Cortex of kidney (tissue), 1 donor: ENCODE measurements at places on chromosomes 3 and 15.

- DNase-seq: no peak
Observed at GRCh38 chr3:68988740-68989139, 24.7 kb downstream of the EOGT start.

DNA sequence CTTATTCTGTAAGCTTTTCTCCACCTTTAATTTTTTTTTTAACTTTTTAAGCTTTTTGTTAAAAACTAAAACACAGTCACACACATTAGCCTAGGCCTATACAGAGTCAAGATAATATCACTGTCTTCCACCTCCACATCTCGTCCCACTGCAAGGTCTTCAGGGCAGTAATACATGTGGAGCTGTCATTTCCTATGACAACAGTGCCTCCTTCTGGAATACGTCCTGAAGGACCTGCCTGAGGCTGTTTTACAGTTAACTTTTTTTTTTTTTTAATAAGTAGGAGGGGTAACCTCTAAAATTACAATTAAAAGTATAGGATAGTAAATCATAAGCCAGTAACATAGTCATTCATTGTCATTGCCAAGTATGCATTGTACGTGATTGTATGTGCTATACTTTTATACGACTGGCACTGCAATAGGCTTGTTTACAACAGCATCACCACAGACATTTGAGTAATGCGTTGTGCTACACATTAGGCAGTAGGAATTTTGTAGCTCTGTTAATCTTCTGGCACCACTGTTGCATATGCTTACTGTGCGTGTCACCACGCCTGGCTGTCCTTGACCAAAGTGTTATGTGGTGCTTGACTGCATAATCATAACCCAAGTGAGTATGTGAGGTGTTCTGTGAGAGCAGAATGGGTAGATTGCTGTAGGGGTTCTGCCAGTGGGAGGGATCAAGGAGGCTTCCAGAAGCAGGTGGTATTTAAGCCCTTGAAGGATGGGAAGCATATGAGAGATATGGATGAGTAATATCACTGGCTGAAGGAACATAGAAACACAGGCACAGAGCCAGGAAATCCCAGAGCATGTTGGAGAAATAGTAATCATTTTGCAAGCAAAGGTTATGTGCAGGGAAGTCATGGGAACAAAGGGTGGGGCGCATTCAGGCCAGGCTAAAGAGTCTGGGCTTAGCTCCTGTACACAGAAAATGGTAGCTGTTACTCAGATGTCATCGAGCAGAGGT is 18.3 kb downstream of the FBXO22 start:
- DNase-seq: no peak

- no peak for DNase-seq
Observed at GRCh38 chr3:56806407-56806806, 4.7 kb upstream of the ARHGEF3 start.

DNA sequence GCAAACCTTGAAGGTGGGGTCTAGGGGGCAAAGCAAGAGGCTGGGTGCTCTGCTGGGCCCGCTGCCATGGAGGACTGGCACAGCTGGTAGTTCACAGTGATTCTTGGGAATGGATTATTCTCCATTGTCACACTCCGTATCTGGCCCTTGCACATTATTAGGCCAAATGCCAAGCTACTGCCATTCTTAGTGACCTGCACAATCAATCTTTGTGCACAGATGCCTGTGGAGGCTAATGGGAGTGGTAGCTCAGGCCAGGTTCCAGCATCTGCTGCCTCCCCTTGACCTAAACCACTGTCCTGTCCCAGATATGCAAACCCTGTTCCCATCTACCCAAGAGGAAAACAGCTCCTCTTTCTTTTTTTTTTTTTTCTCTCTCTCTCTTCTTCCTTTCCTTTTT is 67.5 kb downstream of the TIPARP start:
- DNase-seq: no peak

DNA sequence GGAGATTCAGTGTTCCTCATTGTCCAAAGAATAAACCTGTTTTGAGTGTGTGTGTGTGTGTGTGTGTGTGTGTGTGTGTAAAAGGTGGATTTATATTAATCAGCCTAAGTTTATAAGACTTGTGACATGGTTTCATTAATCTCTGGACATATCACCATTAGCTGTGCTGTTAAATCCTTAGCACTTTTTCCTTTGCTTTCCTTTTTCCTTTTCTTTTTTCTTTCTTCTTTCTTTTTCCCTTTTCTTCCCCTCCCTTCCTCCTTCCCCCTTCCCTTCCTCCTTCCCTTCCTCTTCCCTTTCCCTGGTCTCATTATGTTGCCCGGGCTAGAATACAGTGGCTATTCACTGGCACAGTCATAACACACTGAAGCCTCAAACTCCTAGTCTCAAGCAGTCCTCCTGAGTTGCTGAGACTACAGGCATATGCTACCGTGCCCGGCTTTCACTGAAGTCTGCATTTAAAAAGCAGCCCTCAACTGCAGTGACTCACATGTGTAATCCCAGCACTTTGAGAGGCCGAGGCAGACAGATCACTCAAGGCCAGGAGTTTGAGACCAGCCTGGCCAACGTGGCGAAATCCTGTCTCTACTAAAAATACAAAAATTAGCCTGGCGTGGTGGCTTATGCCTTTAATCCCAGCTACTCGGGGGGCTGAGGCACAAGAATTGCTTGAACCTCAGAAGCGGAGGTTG is 28.6 kb upstream of the ITPKA start:
- no peak for DNase-seq

- DNase-seq: no peak
Observed at GRCh38 chr15:68558318-68559305, 20.2 kb upstream of the CORO2B start.

GRCh38 chr3:55159711-55160110 is 231.9 kb upstream of the LRTM1 start:
- DNase-seq: no peak

DNA sequence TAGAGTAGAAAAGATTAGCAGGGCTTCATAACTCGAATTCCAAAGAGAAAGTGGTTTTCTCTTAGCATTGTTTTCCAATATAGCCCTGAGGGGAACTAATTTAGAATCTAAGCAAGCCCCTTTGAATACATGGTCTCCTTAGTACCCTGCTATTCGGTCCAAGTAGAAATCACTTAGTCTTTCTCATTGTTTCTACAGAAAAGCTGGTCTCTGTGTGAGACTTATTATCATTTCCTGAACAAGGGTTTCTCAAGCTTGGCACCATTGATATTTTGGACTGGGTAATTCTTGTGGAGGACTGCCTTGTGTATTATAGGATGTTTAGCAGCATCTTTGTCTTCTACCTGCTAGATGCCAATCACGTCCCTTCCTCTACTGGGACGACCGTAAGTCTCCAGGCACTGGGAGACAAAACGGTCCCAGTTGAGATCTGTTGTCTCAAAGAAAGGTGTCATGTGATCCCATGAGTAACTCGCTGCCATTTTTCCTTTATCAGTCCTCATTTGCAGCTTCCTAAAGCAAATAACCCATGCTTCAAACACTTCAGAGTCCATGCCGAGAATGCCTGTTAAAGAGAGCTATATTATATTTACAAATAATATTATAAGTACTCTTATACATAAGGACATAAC is 230.7 kb upstream of the SLCO3A1 start:
- no peak for DNase-seq

DNA sequence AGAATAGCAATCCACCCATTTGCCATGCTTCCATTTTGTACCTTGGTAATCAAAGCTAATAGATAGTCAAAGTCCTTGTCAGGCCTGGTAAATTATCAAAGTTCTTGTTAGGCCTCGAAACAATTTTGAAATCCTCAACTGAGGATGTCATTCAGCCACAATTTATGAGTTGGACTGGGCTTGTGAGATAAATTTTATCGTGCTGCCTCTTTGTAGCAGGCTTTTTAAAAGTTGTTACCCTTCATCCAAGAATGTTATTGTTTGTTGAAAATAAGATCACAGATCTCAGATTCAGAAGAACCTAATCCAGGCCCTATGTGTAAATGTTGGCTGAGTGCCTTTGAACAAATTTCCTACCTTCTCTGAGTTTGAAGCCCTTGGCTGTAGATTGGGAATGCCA is 143.3 kb upstream of the PROK2 start:
- DNase-seq: no peak

DNA sequence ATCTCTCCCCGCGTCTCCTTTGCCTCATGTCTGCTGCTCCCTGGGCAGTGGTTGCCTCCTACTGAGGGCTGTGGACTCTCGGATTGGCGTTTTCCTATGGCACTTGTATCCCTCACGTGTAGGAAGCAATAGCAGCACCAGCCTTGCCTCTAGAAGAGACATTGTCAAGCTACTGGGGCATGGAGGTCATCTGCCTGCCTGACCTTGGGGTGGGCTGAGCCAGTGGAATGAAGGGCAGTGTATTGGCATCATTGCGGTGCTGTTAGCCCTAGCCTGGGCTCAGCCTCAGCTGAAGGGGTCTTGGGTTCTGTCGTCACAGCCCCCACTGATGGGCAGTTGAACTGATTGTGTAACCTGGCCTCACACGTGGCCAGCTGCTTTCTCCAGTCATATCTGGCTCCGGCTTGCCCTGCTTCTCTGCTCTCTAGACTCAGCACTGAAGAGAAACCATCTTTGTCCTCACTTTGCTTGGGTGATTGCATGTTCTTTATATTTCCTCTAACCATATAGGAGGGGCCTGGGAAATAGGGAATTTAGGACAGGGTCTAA is 8.1 kb downstream of the ABCF3 start:
- DNase-seq: no peak

DNA sequence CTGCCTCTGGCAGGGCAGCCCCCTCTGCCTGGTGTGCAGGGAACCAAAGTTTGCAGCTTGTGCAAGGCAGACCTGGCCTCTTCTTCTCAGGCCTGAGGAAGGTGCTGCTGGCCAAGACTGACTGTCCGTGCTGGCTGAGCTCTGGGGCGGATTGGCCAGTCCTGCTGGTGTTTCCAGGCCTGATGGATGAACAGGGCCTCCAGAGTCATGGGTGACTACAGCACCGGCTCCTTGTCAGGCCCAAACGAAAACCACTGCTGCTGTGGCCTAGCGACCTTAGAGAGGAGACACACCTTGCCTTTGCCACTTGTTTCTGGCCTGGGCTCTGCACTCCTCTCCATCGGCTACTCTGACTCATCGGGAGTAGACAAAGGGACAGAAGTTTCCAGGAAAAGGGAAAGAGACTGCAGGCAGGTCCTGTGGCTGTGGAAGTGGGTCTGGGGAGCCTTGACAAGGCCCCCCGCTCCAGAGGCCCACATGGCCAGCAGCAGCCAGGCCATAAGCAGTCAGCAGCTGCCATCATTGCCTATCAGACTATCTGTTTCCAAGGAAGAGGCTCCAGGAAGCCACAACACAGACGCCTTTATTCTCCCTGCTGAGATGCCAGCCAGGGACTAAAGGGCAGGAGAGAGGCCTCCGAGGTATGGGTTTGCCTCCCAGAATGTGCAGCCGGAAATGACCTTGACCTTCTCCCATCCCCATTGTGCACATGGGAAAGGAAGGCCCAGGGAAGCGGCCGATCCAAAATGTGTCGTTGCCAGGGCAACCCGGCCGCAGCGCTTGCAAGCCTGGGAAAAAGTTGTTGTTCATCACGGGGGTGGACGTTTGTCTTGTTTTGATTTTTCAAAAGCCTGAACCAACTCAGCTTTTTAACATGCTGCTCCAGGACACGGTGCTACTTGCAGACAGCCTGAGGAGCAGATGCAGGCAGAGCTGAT is 160.5 kb downstream of the CHSY1 start:
- no peak for DNase-seq

GRCh38 chr3:122680475-122681283 is at the start of gene PARP14:
Gene PARP14 (plus strand): TSS chr3:122680839. CDS start chr3:122680884, 45 bp downstream.
- DNase-seq: peak; percentile 15

GRCh38 chr3:183619624-183620251 is 15.7 kb upstream of the KLHL24 start:
- DNase-seq: no peak

DNA sequence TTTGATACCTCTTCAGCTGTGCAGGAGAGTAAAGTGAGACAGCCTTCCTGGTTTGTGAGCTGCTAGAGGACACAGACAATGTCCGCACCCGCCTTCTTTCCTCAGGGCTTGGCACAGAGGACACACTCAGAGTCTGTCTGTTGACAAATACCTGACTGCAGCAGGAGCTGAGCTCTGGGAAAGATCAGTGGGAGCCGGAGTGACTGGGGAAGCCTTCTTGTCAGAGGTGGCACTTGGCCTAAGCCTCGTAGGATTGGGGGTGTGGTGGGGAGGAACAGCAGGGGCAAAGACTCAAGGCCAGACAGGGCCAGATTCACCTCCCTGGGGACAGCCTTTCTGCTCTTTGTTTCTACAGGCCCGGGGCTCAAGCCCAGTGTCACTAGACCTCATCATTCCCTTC is 3.3 kb upstream of the IL17RC start:
- no peak for DNase-seq

DNA sequence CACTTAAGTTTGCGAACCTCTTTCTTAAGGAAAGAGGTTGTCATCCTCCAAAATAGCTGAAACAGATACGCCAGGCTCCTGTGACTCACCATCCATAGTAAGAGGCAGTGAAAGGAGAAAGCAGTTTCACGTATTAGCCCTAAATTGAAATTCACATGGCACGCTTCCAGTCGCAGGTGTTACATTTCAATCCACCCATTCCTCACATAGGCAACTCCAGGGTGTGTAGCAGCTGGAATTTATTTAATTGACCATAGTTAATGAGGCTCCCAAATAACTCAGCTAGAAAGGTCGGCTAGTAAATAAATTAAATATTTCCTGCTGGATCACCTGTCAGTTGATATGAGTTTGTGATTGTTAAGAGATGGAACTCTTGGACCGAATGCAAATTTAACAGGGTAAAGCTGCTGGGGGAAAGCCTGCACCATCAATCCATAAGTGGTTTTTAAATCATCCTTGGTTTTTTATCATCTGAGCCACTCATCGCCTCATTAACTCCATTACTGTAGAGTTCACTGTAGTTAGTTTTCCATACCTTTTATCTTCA is 19.6 kb downstream of the NSUN3 start:
- DNase-seq: no peak

GRCh38 chr3:186464424-186465093 is 79.6 kb downstream of the CRYGS start:
- DNase-seq: no peak

- no peak for DNase-seq
Observed at GRCh38 chr3:109073116-109073515, 44.8 kb downstream of the MORC1 start.

DNA sequence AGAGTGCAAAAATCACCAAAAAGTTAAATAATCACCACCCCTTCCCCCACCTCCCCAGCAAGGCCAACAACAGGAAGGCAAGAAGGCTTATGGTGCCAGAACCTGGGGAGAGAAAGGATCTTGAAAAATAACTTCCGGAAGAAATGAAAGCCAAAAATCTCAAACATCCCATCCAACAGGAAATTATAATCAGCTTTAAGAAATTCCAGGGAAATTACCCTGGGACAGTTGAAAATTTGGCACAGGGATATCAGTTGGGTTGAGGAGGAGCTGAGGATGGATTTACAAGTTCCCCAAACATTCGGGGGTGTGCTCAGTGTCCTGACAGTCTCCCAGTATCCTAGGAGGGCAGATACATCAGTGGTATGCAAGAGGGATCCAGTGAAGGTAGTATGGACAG is 82.7 kb downstream of the POLR2M start:
- DNase-seq: no peak

DNA sequence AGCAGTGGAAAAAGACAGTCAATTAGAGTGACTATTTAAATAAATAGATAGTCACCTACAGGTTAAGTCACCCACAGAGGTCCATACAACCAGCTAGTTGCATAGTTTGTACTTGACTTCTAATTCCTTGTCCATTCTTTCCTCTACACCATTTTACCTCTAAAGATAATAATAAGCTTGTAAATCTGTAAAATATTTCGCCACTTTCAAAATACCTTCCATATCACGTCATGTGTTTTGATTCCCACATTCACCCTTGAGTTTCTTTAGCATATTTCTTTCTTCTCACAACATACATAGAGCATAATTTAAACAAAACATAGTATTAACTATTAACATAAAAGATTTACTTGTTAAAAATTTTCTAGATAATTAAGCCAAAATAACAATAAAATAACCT is 689.6 kb downstream of the MECOM start:
- no peak for DNase-seq
